GM23248 (cell line): ENCODE measurements at places on chromosomes 7 and 10. TPM values are rescaled to one million over a fixed set of nuclear protein-coding genes. Genes with fewer than 3 reads are reported as not detected.

The METTL27 gene
- 3.5 and 5.3 TPM in 2 replicates for total RNA-seq

The VIPR2 gene
- total RNA-seq = not detected in 2 replicates

The MINDY4 gene
- 1.8 and 3.5 TPM in 2 replicates for total RNA-seq

The FAM25A gene
- not detected in 2 replicates for total RNA-seq

The NUTM2A gene
- total RNA-seq = 0.11 and 1.0 TPM in 2 replicates

DNA sequence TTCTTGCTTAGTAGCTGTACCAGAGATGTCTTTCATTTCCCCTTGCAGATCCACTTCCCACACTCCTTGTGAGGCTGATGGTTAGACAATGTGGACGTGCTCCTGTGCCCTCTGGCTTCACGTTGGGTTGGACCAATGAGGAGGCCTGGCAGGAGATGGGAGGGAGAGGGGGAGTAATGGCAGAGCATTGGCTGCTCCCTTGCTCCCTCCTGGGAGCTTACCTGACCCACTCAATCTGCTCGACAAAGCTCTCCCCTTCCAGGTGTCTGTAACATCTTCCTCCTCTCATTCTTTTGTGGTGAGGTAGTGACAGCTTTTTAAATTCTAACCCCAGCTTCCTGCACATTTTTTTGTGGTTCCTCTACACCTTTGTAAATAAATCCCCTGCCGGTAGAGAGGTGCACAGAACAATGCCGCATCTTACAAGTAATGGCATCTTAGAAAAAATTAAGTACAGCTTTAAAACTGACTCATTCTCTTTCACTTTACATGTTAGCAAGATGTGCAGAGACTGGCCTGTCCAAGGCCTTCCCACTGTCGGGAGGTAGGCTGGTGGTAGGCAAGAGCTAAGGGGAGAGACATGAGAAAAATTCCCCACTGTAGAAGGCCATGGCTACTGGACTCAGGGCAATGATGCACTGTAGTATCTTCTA, 134.3 kb downstream of the HTR7 start:
- no peak for DNase-seq

GRCh38 chr10:107715565-107715964, 551.1 kb upstream of the SORCS1 start:
- no peak for DNase-seq

GRCh38 chr10:132708936-132709335, 77.0 kb downstream of the NKX6-2 start:
- DNase-seq = no peak

GRCh38 chr10:109695988-109696387, 227.3 kb downstream of the XPNPEP1 start:
- DNase-seq = no peak

- DNase-seq = peak; percentile 58
Observed at GRCh38 chr10:10870523-10871241, 147.0 kb upstream of the CELF2 start.

DNA sequence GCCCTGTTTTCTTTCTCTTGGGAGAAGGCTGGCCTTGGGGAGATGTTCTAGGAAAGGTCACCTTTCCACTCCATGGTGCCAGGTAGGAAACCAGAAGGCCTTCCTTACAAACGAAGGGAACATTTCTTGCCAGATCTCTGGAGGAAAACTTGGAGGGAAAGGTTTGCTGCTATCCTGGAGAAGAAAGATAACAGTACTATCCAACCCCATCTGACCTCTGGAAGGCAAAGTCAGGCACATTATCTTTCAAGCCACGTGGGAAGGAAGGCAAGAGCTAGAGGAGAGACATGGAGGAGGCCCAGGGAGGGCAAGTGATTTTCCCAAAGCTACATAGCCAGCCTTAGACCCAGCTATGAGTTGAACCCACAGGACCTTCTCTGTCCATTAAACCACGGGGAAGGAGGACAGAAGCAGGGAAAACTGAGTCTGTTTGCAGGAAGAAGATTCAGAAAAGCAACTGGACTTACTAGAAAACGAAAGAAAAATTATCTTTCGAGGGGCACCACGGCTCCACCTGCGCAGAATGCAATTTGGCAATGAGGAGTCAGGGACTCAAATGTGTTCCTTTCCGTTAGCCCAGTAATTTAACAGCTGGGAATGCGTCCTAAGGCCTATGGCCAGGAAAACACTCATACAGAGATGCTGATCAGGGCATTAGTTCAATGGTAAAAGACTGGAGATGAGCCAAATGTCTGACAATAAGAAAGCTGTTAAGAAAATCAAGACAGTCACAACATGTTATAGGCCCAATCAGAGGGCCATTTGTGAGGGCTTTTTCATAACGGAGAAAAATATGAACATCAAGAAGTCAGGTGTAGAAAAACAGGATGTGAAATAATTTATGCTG, 32.0 kb upstream of the PSAP start:
- no peak for DNase-seq
